AG04449 (cell line): ENCODE measurements at places on chromosomes 3 and 15.

GRCh38 chr3:129211772-129212171 is 28.1 kb upstream of the CNBP start:
- DNase-seq, result no peak

- no peak for DNase-seq
Measured at GRCh38 chr15:76994971-76995945, at the start of gene PSTPIP1. TSS of gene PSTPIP1 (plus strand) at chr15:76995126. CDS start at chr15:76995574, 448 bp downstream.

- no peak for DNase-seq
Measured at GRCh38 chr15:85443593-85444087, 63.2 kb downstream of the AKAP13 start.

GRCh38 chr15:66294932-66295235 is 1.5 kb downstream of the DIS3L start:
- peak; percentile 10 for DNase-seq

DNA sequence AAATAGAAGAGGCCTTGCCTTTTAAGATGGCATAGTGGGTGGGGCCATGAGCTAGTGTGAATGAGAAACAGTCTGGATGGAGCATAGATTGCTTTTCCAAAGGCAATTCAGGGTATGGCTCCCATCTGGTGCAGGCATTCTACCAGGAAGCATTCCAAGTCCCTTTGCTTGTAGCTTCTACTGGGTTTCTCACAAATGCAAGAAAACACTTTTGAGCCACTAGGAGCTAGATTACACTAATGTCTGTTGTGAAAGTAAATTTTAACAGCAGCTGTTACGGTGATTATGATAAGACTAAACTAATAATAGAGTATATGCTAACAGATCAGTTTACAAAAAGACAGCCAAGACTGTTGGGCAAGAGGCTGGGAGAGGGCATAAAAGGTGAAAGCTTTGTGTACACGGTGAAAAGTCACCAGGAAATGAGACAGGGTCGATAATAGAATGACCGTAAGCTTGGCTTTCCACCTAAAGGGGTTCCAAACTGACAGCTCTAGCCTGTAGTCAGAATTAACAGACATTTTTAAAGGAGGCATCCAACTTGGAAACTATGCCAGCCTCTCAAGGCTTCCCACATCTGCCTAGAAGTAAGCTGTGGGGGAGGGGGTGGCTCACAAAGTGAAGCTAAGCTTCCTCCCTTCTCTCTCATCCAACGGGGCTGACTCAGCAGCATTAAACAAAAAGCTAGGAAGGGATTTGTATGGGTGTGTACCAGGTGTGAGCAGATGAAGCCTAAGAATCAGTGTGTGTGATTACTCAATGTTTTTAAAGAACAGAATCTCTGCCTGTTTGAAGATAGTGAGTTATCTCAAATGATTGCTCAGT is 61.1 kb upstream of the GPD1L start:
- no peak for DNase-seq

GRCh38 chr15:58465866-58466517 is 34.2 kb downstream of the LIPC start:
- no peak for DNase-seq

DNA sequence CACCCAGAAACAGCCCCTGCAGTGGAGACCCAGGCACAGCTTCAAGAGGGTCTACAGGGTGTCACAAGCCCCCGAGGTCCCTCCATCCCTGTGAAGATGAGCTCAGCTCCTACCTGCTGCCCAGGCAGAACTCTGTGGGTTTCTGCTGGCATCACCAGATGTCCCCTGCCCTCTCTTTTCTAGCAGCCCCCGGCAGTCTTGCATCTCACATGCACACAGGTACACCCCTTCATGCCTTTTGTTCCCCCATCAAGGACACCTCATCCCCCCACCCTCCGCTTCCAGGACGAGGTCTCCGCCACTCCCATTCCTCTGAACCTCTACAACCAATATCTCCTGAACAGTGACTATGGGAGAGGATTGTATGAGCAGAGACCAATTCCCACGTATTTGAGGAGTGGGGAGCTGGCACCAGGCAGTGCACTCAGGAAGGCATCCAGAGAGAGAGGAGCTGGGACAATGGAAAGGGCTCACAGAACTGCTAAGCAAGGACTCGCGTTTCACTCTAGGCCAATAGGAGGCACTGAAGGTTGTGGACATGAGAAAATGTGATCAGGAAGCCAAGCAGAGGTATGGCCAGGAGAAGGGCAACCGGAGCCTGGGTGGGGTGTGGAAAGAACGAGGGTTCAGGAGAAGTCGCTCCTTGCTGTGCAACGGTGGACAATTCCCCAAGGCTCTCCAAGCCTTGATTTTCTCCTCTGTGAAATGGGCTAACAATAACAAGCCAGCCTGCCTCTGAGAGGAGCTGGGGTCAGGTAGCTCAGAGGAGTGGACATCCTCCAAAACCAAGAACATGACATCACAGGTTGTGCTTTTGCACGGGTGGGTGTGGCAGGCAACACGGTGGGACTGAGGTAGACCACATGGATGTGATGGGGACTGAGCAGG is 115.2 kb downstream of the CHSY1 start:
- DNase-seq, result no peak

- no peak for DNase-seq
Measured at GRCh38 chr15:74024687-74025086, 30.2 kb downstream of the PML start.

DNA sequence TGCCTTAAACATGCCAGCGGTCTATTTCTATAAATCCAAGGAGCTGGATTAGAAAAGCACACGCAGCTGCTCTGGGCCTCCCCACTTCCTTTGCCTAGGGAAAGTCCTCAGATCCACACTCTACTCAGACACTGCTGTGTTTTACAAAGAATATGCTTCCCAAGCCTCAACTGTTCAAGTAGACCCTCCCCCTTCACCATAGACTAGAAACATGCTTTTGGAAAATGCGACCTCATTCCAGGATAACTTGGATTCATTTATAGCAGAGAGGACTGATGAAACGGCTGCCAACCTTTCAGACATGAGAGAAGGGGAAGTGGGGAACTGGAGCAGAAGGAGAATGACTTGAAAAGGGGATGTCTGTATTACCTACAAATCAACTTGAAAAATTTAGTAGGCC is 64.0 kb downstream of the P3H2 start:
- no peak for DNase-seq

- no peak for DNase-seq
Measured at GRCh38 chr3:29763115-29763514, 482.2 kb downstream of the RBMS3 start.

DNA sequence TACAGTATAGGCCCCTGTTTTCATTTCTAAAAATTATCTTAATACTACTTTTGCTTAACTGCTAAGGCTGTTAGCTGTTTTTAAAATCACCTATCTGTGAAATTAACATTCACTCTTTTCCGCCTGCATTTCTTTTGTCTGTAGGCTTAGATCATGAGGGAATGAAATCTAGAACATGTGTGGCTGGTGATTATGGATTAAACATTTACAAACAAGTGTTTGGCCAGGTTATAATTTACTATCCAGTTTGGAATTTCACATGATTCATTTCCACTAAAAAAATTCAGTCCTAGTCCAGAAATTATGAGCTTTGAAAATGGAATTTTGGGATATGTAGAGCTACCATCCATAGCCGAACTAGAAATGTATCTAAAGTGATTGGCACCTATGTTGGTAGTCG is 39.1 kb downstream of the GOLM2 start:
- no peak for DNase-seq

DNA sequence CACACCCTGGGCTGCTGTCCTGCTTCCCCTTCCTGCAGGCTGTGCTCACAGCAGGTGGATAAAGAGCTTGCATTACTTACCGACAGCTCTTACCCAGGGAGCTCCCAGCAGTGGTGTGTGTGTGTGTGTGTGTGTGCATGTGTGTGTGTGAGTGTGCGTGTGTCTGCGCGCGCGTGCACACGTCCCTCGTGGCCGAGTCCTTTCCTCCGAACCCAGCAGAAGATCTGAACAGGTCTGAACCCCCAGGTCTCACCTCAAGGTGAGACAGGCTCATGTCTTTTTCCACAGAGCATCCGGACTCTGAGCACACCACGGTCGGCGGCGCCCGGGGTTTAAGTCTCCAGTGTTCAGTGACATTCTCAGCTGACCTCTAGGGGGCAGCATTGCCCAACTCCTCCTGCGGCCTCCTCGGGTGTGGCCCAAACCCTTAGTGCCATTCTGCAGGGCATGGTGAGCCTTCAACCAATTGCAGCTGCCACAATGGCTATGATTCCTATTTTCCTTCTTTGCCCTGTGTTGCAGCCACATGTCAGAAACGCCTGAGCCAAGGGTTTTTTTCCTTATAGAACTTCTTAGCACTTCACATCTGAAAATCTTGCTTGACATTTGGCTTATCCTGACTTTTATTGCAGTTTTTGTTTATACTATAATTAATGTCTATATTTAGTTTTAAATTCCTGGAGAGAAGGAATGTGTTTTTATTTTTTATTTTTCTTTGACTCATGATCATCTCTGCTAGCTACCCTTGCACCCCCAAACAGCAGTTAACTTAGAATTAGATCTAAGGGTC is 64.1 kb upstream of the KLHL25 start:
- no peak for DNase-seq

DNA sequence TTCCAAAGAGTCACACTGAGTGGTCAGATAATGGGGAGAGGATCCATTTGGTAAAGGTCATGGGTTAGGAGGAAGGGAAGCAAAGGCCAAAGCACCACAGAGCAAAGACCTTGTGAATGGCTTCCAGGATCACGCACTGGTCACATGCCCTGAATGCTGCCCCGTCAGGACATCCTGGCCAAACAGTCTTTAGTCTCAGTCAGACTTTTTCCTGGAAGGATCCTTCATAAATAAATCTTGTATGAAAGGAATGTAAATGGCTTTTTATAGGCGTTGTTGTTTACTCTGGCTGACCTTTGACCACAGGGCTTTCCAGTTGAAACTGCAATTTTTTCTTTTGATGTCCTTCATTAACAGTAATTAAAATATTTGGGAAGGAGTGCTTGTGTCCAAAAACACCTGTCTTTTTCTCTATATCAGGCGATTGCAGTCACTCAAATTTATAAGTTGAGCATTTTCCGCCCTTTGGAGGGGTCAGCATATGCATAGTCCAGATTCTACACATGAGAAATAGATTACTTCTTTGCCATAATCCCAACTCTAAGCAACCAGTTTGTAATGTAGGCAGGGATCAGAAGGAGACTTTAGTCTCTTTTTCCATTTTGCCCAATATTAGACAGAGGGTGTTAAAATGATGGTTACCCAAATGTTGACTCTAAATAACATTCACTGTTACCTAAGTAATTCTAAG is 48.4 kb downstream of the CHAC1 start:
- DNase-seq, result no peak

DNA sequence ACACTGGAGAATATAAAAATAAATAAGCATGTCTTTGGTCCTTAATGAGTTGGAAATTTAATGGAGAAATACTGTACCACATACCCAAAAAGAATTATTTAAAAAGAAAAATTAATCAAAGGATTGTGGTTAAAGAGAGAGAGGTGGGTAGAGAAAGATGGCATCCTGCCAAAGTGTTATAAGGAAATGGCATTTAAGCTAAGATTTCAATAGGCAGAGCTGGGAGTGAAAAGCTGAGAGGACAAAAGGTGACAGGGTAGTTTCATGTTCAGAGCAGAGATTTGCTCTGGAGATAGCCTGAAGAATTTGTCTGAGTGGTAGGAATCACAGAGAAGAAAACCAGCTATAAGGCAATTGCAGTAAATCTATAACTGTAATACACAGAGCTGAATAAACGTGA is 181.0 kb downstream of the SI start:
- DNase-seq, result no peak

DNA sequence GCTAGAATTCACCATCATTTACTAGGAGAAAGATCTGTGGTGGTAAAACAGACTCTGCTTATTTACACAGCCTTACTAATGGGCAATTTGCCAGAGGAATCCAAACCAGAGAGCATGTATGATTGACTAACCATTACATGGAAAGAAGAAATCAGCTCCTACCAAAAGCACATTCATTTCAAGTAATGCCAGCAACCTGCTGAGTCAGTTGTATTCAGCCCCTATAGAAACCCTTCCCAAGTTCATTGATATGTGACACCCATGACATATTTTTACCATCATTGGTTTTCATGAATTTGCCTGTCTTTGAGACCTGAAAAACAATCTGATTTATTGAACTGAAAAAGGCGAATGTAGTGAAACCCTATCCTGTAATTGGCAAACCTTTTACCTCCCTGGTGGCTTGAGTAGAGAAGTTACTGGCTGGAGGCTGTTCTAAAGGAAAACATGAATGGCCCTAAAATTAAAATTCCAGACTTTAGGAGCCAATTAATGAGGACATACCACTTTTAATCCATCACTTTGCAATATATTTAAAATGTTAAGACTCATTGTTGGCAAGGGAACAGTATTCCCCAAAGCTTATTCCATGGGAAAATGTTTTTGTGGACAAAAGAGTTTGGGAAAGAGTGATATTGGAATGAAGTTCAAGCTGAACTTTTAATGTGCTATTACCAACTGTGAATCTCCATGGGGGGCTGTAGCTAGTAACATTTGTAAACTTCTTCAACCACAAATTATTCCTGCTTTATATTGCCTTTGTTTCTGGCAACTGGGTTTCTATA is 542.9 kb downstream of the FHIT start:
- DNase-seq, result peak; percentile 63

- DNase-seq, result no peak
Measured at GRCh38 chr3:149464542-149465328, 9.8 kb upstream of the TM4SF4 start.

DNA sequence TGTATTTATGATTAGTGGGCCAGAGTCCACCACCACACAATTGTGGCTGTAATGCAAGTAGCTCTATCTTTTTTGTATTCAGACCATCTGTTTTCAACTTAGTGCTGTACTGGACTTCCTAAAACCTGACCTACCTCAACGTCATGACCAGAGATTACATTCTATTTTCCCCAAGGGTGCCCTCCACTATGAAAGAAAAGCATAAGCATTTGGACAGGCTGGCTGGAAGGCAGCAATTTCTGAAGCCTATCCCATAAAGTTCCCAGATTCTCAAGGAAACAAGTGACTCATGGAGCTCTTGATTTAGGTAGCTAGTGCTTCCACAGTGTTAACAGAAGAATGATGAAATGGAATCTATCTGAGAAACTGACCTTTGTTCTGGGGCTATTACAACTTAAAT is 75.8 kb downstream of the COL8A1 start:
- DNase-seq, result peak; percentile 77

- no peak for DNase-seq
Measured at GRCh38 chr3:127889461-127889863, 25.6 kb upstream of the KBTBD12 start.

GRCh38 chr15:59924096-59924495 is 80.0 kb upstream of the FOXB1 start:
- DNase-seq, result no peak

- DNase-seq, result no peak
Measured at GRCh38 chr15:79872358-79873017, 24.3 kb downstream of the MTHFS start.

DNA sequence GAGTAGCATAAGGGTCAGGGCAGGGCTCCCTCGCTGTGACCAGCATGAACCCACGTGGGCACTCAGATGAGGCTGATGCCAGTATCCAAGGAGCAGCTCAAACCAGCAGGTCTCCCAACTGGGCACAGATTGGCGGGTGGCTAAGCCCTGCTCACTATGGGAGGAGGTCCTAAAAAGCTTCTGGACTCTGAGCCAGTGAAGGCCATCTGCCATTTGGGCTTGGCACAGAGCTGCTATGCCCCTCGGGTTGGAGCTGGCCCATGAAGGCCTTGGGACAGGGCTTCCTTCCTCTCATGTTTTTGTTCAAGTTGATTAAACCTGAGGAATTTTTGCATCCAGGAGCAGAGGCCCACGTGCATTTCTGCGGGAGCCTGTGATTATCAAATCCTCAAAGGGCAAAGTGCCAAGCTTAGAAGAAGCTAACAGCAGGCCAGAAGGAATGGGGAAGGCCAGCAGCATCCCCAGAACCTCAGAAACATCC is 4.3 kb upstream of the STRA6 start:
- no peak for DNase-seq

- no peak for DNase-seq
Measured at GRCh38 chr3:119759962-119760361, 21.9 kb upstream of the NR1I2 start.

GRCh38 chr15:36722555-36722954 is 143.1 kb downstream of the CDIN1 start:
- DNase-seq, result no peak
